ENCODE measurements at places on chromosomes 7 and 10.

DNA sequence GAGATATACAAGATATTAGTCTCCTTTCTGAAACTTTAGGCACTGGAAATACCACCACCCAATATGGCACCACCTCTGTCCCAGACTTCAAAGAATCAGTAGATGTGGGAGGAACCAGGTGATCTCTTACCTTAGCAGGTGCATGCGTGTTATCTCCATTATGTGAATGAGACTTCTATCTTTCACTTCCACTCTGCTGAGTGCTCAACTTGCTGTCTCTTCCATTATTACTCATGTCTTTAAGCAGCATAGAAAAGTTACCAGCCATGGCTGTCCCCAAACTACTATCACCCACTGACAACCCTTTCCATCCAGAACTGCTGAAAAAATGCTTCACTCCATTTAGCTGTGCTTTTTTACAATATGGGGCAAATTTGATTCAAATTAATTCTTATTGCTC is 101.5 kb upstream of the PRSS1 start:
- DNase-seq = no peak

DNA sequence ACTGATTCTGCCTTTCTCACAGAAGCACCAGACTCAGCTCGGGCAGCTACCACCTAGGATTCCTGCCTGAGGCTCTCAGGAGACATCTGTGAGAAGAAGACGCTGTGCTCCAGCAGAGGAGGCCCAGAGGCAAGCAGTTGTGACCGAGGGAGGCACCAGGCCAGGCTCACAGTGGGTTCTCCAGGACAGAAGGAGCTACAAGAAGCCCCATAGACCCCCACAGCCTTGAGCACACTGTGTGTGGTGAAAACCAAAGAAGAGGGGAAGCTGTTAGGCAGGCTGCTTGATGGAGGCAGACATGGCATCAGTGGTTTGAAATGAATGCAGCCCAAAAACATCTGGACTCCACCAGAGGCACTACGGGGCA is 198.8 kb downstream of the GRID1 start:
- no peak for DNase-seq

- no peak for DNase-seq
Measured at GRCh38 chr10:14543046-14543903, 212.6 kb upstream of the FRMD4A start.

- DNase-seq = no peak
Measured at GRCh38 chr10:102467971-102468438, 16.7 kb upstream of the C10orf95 start.
